ENCODE measurements at places on chromosomes 4 and X.
A peak's percentile ranks its signal among the peaks of the same experiment; 100 is the strongest.

DNA sequence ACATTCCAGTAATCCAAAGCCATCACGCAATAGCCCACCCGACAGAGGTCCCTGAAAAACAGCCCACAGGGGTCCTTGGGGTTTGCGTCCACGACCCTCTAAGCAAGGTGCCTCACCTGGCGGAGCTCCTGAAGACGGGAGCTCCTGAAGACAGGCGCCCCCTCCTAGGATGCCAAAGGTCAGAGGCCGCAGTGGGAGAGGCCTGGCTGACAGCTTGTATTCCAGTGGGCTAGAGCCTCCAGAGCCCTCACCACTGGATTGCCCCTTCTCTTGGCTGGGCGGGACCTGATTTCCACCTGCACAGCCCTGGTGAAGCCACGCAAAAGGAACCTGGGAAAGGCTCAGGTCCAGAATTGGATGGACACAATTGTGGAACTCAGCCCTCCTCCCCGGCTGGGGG lies 29.7 kb upstream of the WFS1 start:
- DNase-seq = no peak

DNA sequence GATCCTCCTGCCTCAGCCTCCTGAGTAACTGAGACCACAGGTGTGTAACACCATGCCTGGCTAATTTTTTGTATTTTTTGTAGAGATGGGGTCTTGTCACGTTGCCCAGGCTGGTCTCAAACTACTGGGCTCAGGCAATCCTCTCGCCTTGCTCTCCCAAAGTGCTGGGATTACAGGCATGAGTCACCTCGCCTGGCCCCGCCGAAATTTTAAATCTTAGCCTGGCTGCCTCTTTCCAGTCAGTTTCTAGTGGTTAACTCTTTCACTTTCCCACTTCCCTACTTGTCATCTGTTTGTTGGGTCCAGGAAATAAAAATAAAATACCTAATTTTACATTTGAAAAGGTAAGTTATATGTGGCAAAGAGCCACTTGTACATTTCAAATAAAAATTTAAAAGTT lies 62.4 kb downstream of the TMEM165 start:
- DNase-seq = no peak

DNA sequence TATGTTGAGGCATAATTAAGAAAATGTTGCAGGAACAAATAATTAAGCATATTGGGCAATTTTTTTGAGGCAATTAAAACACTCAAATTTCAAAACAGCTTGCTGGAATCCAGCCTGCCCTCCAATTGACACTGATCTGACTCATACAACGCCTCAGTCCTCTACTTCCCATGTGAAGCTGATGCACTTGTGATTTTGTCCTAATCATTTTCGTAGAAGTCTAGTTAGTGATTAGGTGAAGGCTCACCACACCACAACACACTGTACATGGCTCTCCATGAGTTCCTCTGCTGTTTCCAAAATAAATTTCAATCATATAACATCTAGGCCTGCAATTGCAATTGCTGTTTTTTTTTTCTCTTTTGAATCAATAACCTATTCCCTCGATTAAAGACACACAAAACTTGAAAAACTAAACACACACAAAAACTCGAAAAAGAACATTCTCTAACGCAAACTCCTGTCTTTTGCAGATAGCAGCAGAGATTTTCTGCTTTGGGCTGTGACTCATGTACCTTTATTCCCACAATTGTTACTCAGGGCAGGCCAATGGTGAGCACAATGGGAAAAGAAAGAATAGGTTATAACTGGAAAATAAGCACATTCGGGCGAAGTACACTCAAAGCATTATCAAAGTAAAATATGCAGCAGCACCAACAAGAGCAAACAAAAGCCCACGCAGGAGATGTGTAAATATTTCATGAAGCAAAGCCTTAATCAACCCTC lies 1.7 kb downstream of the GPRIN3 start:
- no peak for DNase-seq

- no peak for DNase-seq
Observed at GRCh38 chr4:38560768-38561558, 103.0 kb upstream of the KLF3 start.

- no peak for DNase-seq
Observed at GRCh38 chr4:169253113-169253671, 17.6 kb downstream of the SH3RF1 start.

GRCh38 chr4:57110640-57111511 lies 691 bp upstream of the IGFBP7 start:
- DNase-seq = no peak

GRCh38 chr4:187256897-187257296 lies 533.2 kb upstream of the FAT1 start:
- no peak for DNase-seq

- DNase-seq = peak; percentile 55
Observed at GRCh38 chrX:24395775-24396174, 35.3 kb downstream of the SUPT20HL1 start.

GRCh38 chr4:28277931-28278330 lies 1417.3 kb downstream of the STIM2 start:
- DNase-seq = no peak

- no peak for DNase-seq
Observed at GRCh38 chrX:38225093-38225492, 4.4 kb upstream of the SRPX start.

- DNase-seq = no peak
Observed at GRCh38 chr4:13262816-13263215, 221.3 kb downstream of the RAB28 start.

DNA sequence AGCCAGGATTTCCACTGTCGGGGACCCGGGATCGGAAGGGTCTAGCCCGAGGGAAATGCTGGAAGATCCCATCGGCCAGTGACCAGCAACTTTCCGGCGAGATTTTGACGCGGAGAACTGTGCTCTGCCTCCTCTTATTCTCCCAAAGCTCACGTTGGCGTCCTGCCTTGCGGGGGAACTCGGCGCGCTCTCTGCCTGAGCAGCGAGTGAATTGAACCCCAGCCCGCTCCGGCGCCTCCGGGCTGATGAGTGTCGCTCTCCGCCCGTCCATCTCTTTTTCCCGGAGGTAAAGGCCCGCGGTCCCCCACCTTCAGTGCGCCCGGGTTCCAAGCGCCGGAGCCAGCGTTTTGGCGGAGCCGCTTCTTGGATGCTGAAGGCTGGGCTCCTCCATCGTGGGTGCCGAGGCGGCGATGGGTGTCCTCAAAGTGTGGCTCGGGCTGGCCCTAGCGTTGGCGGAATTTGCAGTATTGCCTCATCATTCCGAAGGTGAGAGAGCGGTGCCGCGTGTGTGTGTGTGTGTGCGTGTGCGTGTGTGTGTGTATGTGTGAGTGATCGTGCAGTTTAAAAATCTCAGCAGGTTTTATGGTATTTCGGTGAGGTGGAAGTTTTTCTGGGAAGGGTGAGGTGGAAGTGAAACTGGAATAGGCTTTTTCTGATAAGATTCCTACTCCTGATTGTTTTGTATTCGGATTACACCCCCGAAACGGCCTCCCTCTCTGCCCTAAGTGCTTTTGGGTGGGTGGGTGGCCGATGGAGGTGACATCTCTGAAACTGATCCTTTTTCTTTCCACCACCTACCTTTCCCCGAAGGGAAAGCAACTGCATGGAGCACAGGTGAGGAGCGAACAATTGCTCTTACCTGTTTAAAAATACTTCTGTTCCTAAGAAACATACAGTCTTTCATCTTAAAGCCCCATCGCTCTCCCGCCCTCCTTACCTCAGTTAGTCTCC lies 752 bp downstream of the FRAS1 start:
- peak; percentile 32 for DNase-seq

GRCh38 chr4:69823481-69824186 lies 36.3 kb downstream of the SULT1E1 start:
- DNase-seq = peak; percentile 64

DNA sequence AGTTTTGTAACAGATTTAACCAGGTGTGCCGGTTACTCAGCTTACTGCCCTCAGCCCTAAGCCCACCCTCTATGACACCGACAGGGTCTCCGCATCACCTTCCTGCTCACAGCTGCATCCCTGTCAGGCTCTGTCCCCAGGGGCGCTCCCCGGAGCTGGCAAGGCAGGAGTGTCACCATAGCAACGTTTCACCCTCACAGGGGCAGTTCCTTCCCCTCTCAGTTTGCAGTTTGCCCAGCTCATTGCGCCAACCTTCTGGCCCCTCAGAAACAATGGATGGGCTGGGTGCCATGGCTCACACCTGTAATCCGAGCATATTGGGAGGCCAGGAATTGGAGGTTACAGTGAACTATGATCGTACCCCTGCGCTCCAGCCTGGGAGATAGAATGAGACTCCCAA lies 42.6 kb downstream of the RGS12 start:
- DNase-seq = no peak

DNA sequence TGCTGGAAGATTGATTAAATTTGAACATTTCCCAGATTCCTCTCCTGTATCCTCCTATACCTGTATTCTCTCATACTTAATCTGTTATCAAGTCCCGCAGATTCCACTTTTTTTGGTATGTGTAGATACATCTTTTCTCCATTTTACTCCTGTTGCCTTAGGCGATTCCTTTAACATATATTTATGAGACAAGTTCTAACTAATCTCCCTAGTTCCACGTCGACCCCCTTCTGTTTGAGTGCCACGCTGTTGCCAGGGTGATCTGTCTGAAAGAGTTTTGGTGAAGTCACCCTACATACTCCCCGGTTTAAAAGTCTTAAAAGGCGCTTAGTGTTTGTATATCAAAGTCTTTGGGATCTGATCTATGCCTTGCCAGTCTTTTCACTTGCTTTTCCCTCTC lies 2.4 kb downstream of the HNRNPH2 start:
- no peak for DNase-seq

DNA sequence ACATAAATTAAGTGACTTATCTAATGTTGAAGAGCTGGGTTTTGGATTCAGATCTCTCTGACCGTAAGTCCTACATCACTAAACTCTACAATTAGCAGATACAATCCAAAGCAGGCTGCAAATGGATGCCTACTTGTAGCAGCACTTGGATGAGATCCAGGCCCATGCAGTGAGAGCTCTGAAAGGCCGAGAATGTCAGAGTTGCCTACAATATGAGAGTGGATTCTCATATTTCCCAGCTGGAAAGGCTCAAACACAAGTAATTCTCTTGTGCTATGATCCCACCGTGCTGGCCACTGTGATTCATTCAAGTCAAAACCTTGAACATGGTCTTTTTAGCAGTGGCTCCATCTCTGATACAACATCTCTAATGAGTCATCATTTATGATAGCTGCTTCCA lies 125.4 kb upstream of the CHRDL1 start:
- no peak for DNase-seq

- no peak for DNase-seq
Observed at GRCh38 chr4:4704267-4704666, 155.2 kb upstream of the MSX1 start.

GRCh38 chrX:153773741-153774575 lies 6.9 kb upstream of the SRPK3 start:
- no peak for DNase-seq

DNA sequence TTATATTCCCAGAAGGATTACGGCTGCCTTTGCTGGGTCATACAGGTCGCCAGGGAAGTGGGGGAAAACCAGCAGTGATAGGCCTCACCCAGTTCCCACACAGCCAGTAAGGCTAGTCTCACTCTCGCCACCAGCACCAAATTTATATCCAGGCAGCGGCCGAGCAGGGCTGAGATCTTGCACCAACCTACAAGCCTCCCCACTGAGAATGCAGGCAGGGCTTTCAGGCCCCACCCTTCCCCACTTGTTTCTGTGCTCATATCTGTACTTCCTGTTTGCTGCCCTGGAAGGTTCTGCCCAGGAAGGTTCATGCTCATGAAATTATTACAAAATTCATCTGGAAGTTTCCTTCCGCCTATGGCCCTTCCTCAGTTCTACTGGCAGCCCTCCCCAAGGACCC lies 179.7 kb downstream of the STIM2 start:
- no peak for DNase-seq

- no peak for DNase-seq
Observed at GRCh38 chr4:47349326-47349725, 114.2 kb downstream of the COMMD8 start.

GRCh38 chrX:74242484-74243138 lies 61.4 kb upstream of the ZCCHC13 start:
- DNase-seq = no peak

GRCh38 chr4:762211-763190 lies 56.9 kb downstream of the PCGF3 start:
- DNase-seq = no peak

DNA sequence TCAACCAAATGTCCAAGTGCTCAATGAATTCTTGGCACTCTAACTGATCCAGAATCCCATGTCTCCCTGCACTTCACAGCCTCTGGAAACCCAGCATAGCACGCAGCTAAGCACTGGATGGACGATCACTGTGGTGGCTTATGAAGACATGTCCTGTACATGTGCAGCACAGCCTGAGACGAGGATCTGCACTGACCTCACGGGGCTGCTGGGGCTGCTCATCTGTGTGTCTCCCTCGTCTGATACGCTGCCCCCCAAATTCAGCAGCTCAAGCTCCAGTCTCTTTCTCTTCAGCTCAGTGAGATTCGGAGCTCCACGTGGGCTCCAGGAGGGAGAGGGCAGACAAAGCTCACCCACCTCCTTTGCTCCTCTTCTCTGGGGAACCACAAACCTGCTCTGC lies 126.9 kb downstream of the CPZ start:
- DNase-seq = no peak

DNA sequence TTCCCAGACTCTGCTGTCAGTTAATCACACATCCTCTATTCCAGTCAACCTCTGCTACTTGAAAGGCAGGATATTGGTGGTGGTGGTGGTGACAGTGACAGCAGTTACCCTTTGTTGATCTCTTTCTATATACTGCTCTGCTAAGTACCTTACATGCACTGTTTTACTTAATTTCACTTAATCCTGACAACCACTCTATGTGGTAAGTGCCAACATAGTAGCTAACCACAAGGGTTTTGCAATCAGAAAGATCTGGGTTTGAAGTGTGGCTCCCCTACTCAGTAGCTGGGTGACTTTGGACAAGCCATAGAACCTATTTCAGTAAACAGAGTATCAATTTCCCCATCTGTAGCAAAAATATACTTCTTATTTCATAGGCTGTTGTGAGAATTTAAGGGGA lies 24.2 kb upstream of the F9 start:
- no peak for DNase-seq

DNA sequence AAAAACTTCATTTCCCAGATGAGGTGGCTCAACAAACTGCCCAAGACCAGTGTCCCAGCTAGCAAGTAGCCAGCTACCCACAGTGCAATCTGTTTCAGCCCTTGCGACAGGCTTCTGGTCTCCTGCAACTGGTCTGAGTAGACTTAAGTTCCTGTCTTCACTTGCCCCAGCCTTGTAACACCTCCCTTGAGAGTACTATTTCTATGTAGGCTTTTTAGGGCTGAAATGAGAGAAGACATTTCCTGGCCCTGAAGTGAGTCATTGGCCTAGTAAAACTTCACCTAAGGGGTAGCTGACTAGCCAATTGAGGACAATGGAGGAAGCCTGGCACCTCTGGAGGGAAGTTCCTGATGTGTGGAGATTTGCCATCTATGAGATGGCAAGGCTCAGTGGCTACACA lies 80.1 kb upstream of the STIM2 start:
- DNase-seq = no peak

DNA sequence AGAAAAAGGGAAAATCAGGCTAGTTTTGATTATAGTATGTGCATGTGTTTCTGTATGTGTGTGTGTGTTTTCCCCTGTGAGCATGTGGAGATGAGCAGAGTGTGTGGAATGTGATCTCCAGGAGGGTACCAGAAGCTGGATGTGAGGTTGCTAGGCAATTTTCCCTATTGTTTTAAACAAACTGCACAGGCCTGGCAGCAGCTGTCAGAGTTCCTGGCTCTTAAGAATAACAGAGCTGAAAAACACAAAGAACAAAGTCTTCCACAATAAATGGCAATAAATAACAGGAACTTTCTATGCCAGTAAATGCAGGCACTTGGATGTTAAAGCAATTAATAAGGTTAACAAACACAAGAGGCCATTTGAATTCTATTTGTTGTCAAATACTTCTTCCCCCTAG lies 344.6 kb upstream of the CTSO start:
- no peak for DNase-seq

GRCh38 chr4:4857809-4858508 lies 1.5 kb upstream of the MSX1 start:
- no peak for DNase-seq

Data from LoVo (cell line).